ENCODE measurements at places on chromosomes 3 and 15. TPM values are rescaled to one million over a fixed set of nuclear protein-coding genes. Genes with fewer than 3 reads are reported as not detected.

The ADAMTS7 gene
- 32.1 TPM for total RNA-seq

DNA sequence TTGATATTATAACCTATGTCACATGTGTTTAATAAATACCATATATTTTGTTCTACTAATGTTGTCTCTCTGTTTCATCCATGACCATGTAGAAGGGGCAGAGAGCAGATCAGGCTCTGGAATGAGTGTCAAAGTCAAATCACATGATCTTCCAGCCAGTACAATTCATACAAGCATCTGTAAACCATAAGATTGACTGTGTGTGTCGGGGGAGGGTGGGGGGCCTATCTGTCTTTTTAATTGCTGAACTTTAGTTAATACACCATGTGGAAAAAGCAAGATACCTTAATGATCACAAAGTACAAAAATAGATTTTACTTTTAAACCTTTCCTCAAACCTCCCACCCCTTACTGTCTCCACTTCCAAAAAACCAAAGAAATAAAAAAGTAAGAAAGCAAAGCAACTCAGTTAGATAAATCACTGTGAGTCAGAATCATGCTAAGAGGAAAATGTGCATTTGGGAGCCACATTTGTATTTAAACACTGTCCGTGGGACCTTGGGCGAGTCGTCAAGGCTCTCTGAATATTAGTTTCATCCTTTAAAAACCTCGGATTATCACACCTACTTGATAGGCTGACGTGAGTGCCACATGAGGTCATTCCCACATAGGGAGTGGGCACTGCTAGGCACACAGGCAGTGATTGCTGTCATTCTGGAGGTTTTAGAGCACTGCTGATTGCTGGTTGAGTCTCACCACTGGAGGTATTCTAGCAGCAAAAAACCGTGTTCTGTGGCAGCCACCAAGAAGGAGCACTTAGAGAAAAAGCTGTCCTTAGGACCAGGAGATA, 21.0 kb upstream of the POLR2M start:
- no peak for DNase-seq

DNA sequence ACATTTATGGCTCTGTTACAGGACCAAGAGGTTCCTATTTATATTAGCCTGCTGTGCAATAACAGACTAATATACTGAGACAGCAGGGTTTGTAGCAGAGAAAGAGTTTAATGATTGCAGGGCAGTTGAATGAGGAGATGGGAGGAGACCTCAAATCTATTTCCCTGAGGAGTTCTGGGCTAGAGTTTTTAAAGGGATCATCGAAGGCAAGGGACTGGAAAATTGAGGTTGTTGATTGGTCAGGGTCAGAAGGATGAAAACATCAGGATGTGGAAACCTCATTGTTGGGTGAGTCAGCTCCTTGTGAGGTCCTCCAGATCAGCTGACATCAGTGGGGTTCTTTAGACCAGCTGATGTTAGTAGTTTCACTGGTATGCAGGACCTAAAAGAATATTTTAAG, 60.6 kb upstream of the GOLGA8B start:
- DNase-seq, result no peak

DNA sequence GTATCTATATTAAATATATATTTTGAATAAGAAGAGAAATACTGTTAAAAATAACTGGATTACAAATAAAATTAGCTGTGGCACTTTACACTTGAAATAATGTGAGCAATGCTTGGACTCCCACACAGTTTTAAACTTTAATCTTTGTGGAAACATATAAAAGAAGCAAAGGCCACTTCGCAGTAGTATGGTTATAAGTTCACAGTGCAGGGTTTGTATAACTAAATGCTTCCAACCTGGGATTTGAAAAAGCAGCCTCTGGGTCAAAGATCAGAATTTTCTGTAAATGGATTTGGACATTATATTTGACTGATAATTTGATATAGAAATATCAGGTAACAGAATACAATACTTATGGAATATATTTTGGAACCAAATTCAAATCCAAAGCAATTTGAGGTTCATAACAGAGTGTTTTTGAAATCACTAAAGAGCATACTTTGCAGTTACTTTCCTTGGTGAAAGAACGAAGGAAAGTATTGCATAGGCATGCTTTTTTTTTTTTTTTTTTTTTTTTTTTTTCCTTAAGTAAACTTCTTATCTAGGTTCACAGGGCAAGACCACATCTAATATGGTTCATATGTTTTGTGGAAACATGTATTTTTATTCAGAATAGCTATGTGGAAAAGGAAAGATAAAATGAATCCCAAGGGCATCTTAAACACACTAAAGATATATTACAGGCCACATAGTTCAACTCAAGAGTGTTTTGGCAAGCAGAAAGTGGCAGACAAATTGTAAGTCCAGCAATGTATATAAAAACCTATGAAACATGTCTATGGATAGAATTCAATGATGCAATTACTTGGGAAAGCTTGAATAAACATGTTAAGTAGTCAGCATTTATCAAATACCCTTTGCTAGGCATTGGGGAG, 47.1 kb upstream of the SGO1 start:
- no peak for DNase-seq

DNA sequence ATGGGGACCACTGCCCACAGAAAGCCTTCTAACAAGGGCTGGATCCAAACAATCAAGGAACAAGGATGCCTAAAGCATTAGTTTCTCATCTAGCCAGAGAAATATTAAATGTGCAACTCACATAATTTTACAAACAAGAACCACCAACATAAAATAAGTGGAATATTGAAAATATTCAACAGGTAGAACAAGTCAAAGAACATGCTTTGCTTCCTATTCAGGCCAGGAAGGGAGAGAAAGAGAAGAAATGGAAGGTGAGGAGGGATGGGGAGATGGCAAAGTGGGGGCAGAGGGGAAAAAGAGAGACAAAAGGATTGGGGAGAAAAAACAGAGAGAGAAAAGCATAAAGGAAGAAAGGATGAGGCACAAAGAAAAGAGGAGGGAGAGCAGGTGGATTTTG, 63.1 kb downstream of the SLC12A8 start:
- DNase-seq, result no peak

All from Right ventricle myocardium inferior (tissue), 1 donor.